ENCODE measurements at places on chromosomes 6 and 20. TPM values are rescaled to one million over a fixed set of nuclear protein-coding genes. Genes with fewer than 3 reads are reported as not detected.

TGM6 gene
- polyA plus RNA-seq = not detected

DNA sequence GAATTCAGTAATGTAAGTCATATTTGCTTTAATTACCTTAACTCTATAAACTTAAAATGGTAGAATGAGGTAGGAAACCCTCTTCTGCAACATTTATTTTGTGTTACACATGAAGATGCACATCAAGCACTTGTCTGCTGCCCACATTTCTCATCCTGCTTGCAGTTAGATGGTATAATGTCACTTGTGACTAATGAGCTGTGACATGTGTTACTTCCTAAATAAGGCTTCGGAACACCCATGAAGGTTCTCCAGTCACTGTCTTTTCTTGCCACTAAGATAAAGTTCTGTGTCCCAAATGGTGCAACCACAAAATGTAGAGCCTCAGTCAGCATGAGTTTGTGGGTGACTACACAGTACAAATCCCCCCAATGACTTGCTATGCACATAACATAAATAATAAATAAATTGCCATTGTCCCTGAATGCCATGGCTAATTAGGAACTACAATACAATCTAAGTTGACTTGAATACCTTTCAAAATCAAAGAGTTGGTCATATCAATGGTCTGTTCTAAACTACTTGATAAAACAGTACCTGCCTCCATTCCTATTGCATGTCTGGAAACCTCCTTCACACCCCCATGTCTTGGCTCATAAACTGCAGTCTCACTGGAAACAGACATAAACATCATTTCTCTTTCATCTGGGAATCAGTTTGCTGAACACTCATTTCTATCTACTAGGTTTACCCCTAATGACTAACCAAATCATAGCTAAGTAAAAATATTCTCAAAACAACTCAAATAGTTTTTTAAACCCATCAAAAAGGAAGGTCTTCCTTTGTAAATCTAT is 157.2 kb downstream of the PTPRK start:
- DNase-seq = no peak

DNA sequence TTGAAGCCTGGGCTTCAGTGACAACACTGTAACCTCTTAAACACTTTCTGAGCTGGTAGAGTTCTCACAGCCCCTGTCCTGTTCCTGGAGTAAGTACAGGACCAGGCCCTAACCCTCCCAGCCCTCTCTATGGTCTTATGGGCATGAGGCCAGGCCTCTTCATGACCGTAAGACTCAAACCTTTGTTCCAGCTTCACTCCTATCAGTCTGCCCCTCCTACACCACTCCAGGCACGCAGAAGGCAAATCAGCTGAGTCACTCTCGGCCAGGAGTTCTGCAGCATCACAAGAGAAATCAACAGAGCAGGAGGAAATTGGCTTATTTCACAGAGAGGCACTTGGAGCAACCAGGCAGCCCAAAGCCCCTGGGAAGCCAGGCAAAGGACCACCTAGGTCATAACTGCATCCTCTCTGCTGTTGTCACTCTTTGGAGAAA is 25.3 kb upstream of the CHD6 start:
- DNase-seq = no peak

DNA sequence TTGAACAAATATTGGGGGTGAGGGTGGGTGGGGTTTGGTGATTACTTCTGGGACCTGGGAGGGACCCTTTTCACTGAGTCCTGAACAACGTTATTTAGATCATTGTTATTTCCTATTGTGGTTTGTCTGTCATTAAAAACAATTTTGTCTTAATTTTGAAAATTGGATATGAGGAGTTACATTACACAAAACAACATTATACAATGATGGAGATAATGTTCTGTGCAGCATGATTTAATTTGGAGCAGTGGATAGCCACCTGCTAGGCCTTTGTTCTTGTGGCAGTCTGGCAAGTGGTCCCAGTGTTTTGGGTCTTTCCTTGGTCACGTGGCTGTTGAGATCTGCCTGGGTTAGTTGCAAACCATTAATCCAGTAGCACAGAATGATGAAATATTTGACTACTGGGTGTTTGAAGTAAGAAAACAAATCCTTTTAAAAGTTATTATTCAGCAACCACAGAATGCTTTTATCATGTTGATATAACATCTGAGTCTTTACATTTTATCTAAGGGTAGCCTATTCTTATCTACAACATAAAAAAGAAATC is 172.8 kb downstream of the CDKAL1 start:
- no peak for DNase-seq

- peak; percentile 79 for DNase-seq
Measured at GRCh38 chr20:431012-431904, 23.2 kb downstream of the RBCK1 start.

DNA sequence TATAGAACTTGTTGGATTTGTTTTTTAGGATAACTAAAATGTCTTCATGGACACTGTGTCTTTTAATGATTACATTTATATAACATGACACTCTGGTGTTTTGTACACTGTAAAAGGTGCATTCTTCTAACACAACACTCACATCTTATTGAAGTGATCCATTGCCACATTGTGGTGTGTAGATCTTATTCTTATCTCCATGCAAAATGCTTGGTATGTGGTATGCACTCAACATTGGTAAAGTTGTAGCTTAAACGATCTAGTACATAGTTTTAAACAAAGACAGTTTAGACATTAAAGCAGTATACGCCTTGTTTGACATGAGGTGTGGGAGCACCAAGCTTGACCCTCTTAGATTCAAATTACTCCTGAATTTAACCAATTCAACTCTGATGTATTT is 84.7 kb downstream of the SASH1 start:
- no peak for DNase-seq

GRCh38 chr6:41477572-41477971 is 68.6 kb upstream of the FOXP4 start:
- DNase-seq = no peak

AGER gene
- polyA plus RNA-seq = 1.7 TPM

GRCh38 chr20:59165396-59165795 is 1.8 kb downstream of the ZNF831 start:
- DNase-seq = no peak

- DNase-seq = no peak
Measured at GRCh38 chr6:141658696-141659095, 474.0 kb upstream of the GJE1 start.

DNA sequence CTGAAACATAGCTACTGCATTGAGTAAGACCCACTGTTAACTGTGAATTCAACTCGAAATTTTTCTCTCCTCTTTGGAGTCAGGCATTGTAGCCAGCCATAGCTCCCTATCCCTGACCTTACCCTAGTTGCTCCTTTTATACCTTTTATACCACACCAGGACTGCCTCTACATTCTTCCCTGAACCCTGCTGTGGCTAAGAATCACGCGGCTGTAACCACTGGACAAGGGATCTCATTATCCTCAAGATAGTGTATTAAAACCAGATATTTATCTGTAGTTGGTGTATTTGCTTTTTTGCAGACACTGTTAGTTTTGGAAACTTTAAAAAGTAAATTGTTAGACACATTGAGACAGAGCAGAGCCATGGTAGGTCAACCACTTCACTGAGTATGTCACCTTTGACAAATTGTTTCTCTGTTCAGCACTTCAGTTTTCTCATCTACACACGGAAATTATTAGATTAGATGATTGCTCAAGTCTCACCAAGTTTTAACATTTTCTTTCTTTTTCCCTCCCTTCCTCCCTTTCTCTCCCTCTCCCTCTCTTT is 171.9 kb upstream of the PRND start:
- no peak for DNase-seq

GRCh38 chr6:37357288-37357687 is 3.5 kb downstream of the RNF8 start:
- DNase-seq = no peak

GRCh38 chr20:58245181-58245891 is 16.9 kb upstream of the ANKRD60 start:
- DNase-seq = no peak

ALDH5A1 gene
- polyA plus RNA-seq = 3.5 TPM

DNA sequence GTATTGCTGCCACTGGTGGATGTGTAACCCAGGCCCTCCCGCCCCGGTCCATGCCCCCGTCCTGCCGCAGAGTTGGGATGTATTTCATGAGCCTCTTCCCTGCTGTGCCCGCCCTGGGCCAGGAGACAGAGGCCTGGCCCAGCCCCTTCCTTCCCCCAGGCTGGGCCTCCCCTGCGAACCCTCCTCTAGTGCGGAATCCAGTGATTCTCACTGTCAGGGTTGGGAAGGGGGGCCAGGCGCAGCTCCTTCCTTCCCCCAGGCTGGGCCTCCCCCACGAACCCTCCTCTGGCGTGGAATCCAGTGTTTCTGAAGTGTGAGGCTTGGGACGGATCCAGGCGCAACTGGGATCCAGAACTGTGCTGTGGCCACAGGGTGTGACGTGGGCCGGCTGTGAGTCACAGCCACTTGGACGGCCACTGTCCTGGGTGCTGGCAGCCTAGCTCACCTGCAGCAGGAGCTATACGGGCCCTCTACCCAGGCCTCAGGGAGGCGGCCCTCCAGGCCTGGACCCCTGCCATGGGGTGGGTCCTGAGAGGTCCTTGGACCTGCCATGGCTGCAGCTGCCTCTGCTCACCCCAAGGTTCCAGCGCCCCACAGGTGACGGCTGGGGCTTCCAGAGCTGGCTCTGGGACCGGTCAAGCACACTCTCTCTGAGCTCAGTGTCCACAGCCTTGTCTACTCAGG is 28.3 kb downstream of the COL20A1 start:
- peak; percentile 48 for DNase-seq

DNA sequence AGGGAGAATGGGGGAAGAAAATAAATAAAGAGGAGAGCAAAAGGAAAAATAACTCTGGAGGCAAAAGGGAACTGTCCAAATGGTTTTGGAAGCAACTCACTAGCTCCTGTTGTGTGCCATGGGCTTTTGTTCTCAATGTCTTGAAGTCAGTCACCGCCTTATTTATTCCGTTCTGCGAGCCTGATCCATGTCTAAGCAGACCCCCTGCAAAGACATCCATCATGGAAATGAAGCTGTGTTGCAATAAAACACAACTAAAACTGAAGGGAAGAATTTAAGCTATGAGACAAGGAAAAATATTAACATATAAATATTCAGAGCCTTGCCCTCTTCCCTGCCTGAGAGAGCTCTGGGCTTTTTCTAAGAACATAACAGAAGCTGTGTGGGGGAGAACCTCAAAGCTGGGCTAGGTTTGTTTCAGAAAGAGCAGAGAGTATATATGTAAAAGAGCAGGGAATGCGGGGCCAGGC is 373.2 kb upstream of the CNR1 start:
- no peak for DNase-seq

STMND1 gene
- polyA plus RNA-seq = not detected

DNA sequence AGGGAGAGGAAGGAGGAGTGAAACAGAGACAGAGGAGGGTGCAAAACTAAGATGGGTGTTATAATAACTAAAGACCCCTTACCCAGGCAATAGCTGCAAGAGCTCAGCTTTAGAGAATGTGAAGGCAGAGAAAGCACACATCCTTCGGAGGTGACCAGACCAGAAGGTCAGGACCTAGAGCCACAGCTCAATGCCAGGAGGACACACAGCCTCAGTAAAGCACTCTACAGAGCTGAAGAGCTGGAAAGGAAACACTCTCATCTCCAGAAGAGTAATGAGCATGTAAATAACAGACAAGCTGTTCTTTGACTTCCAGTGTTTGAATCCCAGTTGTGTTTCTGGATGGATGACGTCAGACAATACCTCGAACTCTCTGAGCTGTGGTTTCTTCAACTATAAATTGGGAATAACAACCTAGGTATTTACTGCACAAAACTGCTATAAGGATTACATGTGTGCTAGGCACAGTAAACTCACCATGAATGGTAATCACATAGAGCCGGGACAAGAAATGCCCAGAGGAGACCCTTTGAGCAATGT is 63.2 kb downstream of the MAP3K5 start:
- no peak for DNase-seq

FOXC1 gene
- 0.90 TPM for polyA plus RNA-seq

TMEM217 gene
- polyA plus RNA-seq = 0.15 TPM

C6orf118 gene
- polyA plus RNA-seq = not detected

DNA sequence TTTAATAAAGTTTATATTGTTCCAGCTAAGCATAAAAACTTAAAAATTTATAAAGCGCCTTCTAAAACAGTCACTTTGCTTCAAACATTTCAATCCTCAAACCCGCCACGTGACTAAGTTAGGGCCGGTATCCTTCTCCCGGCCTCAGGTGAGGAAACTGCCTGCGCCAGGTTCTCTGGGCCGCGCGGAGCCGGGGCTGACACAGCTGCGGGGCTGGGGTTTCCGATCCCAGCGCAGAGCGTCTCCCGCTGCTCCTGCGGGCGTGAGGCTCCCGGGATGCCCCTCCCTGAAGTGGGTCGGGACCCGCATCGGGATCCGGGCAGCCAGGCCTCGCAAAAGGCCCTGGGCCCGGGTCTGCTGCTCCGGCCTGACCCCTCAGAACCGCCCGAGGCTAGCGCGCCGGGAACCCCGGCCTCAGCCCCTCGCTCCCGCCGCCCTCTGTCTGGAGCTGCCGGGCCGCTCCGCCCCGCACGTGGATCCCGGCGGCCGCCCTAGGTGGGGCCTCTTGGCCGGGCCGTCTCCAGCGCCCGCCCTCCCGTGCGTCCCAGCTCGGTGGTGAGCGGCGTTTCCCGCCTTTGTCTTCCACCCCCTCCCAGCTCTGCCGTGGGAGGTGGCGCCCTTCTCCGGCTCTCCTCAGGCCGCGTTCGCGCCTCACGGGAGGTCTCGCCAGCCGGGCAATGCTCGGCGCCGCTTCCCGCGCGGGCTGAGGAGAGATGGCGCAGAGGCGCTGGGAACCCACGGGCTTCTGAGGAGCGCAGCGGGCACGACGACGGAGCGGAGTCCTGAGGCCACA is 267.9 kb downstream of the DLL1 start:
- DNase-seq = no peak

CDS2 gene
- polyA plus RNA-seq = 8.0 TPM

DNA sequence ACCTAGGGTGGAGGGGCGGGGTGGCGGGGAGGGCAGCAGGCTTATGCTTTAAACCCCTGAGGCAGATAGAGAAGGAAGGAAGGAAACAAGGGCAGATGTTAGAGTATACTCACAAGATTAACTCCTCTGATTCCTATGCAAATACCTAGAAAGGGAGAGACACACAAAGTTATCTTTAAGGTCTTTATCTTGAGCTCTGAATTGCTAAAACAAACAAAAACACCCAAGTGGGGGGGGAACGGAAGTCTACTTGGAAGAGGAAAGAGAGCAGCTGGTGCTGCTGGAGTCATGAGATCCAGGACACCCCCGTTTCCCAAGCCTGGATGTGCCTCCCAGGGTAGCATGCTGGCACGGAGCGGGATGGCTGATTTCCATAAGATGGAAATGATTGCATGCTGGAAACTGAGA is 43.4 kb downstream of the PLAGL1 start:
- DNase-seq = no peak

DNA sequence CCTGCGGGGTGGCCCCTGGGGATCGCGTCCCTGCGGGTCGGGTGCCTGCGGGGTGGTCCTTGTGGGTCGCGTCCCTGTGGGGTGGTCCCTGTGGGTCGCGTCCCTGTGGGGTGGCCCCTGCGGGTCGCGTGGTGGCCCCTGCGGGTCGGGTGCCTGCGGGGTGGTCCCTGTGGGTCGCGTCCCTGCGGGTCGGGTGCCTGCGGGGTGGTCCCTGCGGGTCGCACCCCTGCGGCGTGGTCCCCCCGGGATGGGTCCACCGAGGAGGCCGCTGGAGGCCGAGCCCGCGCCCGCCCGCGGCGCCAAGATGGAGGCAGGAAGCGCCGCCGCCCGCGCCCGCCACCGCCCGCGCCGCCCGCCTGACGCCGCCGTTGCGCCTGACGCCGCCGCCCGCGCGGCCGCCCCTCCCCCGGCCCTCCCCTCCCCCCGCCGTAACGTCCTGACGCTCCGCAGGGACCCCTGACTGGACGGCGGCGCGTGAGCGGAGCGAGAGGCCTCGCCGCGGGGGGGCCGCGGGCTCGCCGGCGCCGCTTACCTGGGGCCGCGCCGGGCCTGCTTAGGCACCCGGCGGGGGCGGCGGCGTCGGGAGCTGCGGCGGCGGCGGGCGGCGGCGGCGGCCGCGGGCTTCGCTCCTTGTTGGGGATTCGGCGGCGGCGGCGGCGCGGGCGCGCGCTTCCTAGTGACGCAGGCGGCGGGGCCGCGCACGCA is at the start of gene GMEB2:
TSS of gene GMEB2 (minus strand) at position 678 of the 705 bp plus-strand sequence. CDS start 7,704 bp downstream, outside the sequence.
- DNase-seq = peak; percentile 83
